Smooth muscle cell of the brain vasculature (primary cell): ENCODE measurements at places on chromosomes 11 and 22.

DNA sequence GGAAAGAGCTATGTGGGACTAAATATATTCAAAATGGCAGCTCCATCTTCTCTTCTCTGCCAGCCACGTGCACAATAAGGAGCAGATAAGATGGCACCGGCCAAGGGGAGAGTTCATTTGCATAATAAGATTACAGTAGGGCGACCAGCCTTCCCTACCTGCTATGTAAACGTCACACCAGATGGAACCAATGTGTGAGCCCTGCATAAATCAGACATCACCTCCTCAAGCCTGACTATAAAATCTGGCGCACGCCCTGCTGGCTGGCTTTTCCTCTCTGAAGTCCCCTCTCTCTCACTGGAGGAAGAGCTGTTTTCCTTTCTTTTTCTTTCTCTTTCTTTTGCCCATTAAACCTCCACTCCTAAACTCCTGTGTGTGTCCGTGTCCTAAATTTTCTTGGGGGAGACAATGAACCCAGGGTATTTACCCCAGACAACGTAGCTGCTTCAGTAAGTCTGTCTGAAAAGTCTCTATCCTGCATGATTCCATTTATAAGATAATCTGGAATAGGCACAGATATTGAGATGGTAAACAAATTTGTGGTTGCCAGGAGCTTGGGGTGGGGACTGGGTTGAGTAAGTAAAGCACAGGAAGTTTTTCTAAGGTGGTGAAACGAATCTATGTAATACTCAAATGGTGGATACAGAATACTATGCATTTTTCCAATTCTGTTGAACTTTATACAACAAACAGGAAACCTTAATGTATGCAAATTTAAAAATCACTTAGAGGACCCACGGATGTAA, 670.0 kb upstream of the KIRREL3 start:
- no peak for DNase-seq

GRCh38 chr22:37113757-37114156, 4.2 kb upstream of the TMPRSS6 start:
- DNase-seq = no peak

- DNase-seq = no peak
These were observed 155.8 kb upstream of the MTMR2 start for GRCh38 chr11:96079691-96080090.

GRCh38 chr22:40626851-40627250, 9.7 kb downstream of the MRTFA start:
- no peak for DNase-seq

GRCh38 chr11:1198561-1199240, 24.2 kb upstream of the MUC5B start:
- no peak for DNase-seq

- DNase-seq = no peak
These were observed 858.4 kb upstream of the CCDC90B start for GRCh38 chr11:84144531-84144930.

DNA sequence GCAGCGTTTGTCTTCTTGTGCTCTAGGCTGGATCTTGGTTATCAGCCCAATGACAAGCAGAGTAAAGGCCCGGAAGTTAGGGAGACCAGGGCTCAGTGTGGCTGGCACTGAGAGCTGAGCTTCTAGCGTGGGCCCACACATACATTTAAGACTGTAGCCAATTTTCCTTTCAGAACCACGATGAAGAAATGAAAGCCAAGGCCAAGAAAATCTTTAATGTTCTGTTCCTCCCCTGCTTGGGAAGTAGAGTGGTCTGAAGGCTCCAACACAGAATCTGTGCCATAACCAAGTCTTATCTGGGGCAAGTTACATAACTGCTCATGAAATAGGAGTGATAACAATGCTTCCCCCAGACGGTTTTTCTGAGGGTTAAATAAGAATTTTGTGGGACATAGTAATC, 4.7 kb upstream of the ST3GAL4 start:
- no peak for DNase-seq

DNA sequence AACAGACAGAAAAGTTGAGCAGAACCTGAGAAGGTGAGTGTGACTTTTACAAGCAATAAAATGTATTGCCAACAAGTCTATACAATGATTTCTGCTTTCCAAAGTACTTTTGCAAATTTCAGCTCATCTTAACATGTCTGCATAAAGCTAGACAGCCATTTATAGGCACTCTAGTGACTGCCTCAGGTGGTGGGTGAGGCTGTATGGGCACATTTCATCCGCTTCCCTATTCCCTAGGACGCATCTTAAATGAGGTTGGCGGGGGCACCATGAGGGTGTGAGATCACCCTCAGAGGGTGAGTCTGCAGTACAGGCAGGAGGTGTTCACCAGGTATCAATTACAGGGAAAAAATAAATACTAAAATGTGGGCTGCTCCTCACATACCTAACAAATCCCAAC, 110.1 kb downstream of the ETS1 start:
- DNase-seq = no peak

DNA sequence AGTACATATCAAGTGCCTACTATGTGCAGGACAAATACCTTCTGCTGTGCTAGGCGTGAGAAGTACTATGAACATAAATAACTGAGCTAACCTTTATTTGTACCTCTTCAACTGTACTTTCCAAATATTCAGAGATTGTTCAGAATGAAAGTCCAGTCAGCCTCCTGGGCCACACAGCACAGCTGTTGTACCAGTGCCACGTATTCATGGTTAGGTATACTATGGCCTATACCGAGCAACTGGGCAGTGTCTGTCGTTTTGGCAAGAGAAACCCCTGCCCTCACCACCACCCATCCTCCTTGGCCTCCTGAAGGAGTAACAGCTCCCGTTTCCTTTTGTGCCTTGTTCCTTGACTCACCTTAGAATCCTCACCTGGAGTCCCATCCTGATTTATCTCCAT, 53.0 kb downstream of the RASSF10 start:
- DNase-seq = no peak

GRCh38 chr11:57751176-57751575, 443 bp downstream of the BTBD18 start:
- DNase-seq = no peak

- no peak for DNase-seq
These were observed 31.3 kb downstream of the JAM3 start for GRCh38 chr11:134100171-134100570.

DNA sequence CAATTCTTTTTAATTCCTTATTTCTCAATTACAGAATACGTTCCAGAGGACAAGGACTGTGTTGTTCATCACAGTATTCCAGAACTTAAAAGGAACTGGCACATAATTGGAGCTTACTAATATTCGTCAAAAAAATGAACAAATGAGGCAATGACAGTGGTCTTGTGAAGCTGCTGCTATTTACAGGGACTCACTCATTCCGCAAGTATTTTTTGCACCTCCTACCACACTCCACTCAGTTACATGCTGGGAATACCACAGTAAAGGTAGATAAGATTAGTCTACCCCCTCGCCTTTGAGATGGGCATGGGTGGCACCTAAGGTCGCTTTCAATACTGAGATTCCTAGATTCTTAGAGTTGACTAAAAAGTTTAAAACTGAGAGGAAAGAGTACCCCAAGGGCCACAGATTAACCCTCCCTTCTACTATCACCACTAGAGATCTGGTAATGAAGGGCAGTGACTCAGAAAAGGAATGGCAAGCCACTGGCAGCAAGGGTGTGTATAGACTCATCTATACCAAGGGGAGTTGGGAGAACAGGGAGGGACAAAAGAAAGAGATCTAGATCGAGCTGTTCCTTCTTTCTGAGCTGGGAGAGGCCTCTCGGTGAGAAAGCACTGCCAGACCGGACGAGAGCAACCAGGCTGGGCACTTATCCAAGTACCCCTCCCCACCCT, 85.0 kb downstream of the RPL27A start:
- DNase-seq = no peak

- no peak for DNase-seq
These were observed 12.3 kb downstream of the MYO7A start for GRCh38 chr11:77140231-77140851.

DNA sequence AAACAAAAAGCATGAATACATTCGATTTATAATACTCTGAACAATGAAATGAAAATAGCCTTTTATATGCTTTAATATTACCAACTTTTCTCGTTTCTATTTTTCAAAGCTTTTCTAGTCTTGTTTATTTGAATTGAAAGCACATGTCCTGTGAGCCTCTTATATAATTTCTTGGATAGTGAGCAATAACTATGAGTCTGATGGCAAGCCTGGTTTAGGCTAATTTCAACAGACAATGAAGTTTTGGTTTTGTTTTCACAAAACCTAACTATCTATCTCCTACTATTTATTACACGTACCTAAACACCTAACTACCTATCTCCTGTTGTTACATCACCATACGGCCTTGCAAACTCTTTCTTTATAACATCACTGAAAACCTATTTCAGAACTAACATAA, 29.2 kb upstream of the CEP126 start:
- DNase-seq = no peak

DNA sequence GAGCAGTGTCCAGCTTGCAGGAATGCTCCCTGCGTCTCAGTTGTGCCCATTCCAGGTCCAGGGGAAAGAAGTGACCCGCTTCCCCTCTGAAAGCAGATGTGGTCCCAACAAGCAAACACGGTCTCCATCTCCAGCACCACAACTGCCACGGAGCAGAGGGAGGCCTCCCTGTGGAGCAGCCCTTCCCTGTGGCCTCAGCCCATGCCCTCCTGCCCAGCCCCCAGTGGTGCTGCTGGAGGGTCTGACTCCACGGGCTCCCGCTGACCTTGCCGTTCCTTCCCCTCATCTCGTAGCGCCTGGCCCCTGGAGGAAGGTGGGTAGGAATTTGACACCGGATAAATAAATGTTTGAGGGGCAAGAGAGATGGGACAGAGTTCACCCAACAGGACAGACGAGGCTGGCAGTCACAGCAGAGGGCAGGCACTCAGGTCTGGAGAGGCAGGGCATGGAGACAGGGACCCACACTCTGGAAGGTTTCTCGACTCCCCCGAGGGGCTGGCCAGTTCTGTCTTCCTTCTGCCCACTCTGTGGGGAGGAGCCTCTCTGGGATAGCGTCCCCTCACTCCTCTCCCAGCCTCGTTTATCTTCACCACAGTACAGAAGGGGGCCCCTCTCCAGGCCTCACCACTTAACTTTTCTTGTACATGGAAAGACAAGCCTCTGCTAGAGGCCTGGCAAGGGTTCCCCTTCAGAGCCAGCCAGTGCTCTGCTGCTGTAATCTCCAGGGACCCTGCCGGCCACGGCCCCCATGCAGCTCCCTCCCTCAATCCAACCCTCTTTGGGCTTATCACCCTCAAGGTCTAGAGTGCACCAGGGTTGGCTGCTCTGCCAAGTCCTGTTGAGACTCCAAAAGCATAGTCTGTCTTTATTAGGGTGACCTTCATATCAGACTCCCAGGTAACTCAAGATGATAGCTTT, 7.5 kb upstream of the ST3GAL4 start:
- DNase-seq = no peak

DNA sequence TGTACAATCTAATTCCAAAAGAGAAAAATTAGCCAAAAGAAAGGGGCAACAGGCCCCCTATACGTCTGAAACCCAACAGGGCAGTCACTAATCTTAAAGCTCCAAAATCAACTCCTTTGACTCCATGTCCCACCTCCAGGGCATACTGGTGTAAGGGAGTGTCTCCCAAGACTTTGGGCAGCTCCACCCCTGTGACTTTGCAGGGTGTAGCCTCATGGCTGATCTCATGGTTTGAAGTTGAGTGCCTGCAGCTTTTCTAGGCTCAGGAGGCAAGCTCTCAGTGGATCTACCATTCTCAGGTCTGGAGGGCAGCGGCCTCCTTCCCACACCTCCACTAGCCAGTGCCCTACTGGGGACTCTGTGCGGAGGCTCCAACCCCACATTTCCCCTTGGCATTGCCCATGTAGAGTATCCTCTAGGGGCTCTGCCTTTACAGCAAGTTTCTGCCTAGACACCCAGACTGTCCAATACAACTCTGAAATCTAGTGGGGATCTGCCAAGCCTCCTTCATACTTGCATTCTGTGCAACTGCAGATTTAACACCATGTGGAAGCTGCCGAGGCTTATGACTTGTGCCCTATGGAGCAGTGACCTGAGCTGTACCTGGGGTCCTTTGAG, 94.5 kb downstream of the TRIM29 start:
- DNase-seq = no peak

DNA sequence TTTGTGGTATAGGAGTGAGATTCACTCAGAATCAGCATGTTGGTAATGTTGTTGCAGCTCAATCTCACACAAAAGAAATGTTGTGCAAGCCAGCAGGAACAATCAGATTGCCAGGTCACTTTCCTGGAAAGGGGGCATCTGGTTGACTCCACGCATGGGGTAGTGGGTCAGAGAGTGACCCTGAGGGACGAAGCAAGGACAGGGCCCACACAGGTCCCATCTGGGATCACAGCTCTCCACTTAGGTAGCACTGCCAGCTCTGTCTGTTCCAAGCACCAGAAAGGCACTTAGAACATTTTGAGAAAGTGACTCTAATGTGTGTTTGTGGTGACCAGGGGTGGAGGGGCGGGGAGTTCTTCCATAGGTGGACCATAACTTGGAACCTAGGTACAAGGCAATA, 109.5 kb downstream of the RASSF10 start:
- DNase-seq = no peak

GRCh38 chr11:14673824-14674405, 30.3 kb downstream of the PDE3B start:
- DNase-seq = no peak

DNA sequence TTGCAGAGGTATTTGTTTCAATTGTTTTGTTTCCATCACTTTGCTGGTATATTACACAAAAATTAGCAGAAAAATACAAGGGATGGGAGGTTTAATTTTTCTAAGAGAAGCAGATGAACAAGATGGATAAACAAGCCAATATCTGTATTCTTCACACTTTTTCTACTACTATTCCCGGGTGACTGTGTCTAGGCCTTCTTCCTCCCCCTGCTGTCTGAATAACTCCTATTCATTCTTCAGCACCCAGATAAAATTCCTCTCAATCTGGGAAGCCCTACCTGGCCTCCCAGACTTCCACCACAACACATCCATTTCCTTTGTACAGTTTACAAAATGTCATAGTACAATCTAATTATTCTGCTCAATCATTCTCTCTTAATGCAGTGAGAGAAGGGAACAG, 666.6 kb upstream of the TENM4 start:
- DNase-seq = no peak

DNA sequence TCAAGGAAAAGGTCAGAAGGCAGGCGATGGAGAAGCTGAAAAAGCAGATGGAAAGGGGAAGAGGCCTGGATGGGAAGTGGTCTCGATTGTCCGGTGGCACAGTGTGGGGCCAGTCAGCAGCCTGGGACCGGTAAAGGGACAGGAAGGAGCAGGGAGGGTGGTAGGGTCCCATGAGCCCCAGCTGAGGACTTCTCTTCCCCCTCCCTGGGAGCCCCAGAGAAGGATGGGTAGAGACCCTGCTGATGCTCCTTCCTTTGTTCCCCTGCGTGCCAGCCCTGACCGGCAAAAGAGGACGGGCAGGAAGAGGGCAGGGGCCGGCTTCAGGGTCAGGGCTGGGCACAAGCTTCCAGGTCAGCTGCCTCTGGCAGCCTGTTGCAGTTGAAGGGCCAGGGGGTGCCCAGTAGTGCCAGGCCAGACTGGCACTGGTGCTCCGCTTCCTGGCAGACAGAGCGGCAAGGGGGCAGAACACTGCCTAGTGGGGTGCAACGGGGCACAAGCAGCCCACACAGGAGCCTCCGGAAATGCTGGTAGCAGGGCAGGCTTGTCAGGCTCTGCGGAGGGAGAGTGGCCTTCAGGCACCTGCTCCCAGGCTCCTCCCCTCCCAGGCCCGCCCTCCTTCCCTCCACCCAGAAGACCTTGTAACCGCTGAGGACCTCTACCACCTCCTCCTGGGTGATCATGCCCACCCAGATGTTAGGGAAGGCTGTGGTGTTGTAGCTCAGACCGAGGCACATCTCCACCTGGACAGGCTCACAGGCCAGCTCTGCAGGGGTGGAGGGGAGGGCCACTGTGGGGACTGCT, 739 bp upstream of the C1QTNF5 start:
- no peak for DNase-seq

GRCh38 chr11:86550757-86551156, 121.7 kb downstream of the ME3 start:
- no peak for DNase-seq

GRCh38 chr11:19705936-19706335, 6.7 kb upstream of the NAV2 start:
- DNase-seq = no peak
